ENCODE measurements at places on chromosomes 1 and 21.

DNA sequence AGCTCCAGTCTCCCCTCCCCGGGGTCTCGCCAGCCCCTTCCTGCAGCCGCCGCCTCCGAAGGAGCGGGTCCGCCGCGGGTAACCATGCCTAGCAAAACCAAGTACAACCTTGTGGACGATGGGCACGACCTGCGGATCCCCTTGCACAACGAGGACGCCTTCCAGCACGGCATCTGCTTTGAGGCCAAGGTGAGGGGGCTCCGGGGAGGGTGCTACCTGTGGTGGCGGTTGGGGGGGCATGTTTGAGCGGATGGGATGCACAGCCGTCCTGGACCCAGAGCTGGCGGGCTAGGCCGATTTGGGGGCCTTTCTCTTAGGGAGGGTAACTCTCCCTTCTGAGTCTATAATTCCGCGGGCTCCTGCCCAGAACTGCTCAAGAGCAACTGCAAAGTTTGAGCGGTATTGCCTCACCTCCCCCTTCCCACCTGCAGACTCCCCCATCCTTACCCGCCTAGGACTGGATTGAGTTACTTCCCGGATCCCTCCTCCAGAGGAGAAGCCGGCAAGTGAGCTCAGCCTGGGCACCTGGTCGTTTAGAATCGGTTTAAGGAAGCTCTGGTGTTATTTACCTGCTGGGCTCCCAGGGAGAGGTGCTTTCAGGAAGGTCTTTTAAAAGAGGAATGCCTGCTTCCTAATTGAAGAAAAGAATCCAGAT lies 730 bp downstream of the NOS1AP start:
- DNase-seq: no peak

DNA sequence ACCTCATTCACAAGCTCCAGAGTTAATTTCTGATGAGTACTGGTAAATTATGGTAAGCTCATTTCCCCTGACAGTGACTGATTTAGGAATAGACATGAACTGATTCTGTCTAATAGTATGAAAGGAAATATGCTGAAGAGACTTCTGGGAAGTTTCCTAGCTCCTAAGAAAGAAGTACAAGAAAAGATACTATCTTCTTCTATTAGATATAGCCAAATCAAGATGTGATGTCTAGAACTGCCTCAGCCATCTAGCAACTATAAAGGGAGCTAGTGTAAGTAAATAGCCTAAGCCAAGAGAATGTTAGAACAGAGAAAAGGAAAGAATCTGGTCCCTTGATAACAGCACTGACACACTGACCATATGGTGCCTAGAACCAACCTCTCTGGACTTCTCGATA lies 10.7 kb upstream of the PHTF1 start:
- DNase-seq: no peak

DNA sequence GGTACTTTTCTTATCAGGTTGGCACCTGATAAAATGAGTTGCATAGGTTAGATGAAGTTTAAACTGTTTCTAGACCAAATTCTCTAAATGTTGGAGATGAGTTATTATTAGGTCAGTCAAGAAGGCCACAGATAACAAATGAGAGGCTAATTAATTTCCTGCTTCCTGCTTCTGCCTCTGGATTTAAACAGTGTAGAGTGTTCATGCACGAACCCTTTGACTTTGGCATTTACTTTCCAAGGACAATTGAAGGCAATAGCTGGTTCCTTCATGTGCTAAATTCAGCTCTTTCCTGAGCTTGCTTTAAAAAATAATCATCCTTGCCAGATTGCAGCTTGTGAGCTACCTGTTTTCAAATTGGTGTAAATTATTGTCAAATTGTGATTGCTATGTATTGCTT lies 80.6 kb downstream of the RASAL2 start:
- no peak for DNase-seq

- DNase-seq: no peak
Measured at GRCh38 chr21:42672699-42673458, 19.5 kb downstream of the PDE9A start.

- no peak for DNase-seq
Measured at GRCh38 chr21:40235528-40235927, 368.3 kb downstream of the PCP4 start.

GRCh38 chr1:225825078-225825477 lies 15.2 kb downstream of the EPHX1 start:
- no peak for DNase-seq

DNA sequence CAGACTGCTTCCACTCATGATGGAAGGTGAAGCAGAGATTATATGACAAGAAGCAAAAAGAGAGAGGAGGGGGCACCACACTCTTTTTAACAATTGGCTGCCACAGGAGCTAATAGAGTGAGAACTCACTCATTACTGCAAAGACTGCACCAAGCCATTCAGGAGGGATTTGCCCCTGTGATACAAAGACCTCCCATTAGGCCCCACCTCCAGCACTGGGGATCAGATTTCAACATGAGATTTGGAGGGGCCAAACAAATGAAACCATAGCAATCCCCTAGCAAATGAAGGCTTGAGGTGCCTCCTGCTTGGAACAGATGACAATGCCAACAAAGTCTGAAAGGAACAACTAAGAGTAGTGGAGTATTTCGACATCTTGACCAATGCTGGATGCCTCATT lies 122.5 kb upstream of the COA6 start:
- no peak for DNase-seq

DNA sequence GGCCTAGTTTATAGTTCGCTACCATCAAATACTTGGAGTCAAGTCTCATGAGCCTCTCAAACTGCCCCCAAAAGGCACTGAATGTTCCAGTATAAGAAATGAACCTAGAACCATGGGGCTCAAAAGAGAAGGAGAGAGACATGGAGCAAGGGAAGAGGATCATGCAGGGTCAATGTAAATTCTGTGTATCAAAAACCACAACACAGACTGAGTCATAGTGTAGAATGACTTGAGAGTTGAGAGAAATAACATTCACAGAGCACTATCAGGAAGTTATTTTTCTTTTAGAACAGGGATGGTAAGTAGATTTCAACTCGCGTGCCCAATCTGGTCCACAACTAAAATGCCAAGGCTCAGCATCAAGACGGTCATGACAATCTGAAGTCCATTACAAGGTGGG lies 59.8 kb downstream of the GNG12 start:
- no peak for DNase-seq

DNA sequence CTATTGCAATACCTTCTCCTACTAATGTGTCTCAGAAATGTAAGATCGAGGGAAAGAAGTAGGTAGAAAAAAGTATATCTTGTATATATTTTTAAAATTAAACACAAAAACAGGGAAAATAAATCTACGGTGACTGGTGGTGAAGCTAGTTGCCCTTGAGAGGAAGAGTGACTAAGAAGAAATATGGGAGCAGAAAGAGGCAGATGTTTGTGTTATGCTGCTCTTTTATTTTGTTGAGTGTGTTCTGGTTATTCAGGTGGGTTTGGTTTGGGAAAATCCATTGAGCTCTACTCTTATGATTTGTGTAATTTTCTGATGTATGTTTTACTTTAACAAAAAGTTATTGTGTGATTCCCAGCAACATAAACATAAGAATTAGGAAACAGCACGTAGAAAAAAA lies 444.9 kb upstream of the B3GALT2 start:
- DNase-seq: no peak
